ENCODE measurements at places on chromosomes 12 and 14.

- DNase-seq = no peak
Observed at GRCh38 chr12:112226768-112227167, 101.4 kb downstream of the TRAFD1 start.

DNA sequence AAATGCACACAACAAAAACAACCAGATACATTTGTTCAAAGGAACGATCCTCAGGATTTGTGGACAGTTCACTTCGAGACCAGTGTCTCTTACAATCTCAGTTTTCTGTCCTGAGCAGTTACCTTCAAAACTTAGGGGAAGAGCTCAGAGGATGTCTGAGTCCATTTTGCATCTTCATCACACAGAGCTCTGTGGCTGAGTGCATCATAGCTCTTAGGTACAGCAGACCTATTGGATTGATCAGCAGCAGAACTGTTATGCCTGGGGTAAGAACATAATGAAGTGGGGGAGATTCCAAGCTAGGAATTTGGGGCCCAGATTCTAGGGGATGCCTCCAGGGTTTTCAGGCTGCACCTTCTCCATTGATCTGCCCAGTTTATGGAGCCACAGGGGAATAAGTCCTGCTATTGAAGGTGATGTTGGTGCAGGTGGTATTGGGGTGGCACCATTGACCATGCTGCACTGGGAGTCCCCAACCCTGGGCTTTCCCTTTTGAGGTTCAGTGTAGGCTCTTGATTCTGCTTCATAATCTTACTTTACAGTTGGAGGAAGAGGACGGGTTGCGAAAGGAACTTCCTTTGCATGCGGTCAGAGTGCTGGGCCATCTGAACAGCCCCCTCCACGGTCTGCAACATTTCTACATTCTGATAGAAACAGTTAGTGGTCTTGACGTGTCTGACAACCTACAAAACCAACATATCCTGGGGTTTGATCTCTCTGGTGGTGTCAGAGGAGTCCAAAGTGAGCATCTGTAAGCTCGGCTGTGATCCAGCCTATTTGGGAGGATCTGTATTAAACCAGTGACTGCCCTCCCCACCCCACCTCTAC lies 112.8 kb downstream of the CHST11 start:
- DNase-seq = no peak

- DNase-seq = no peak
Observed at GRCh38 chr14:95119336-95119735, 38.0 kb downstream of the DICER1 start.

DNA sequence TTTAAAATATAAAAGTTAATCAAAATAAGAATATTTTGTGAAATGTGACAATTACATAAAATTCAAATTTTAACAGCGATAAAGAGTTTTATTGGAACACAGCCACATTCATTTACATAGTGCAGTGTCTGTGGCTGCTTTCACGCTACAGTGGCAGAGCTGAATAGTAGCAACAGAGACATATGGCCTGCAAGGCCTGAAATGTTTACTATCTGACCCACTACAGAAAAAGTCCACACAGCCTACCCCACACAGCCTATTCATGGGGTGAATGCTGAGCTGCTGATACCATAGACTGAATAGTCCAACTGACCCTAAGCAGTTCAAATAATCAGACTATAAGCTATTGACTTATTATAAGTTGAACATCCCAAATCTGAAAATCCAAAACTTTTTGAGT lies 13.2 kb downstream of the GNS start:
- DNase-seq = no peak

GRCh38 chr12:30188602-30189326 lies 405.0 kb upstream of the TMTC1 start:
- no peak for DNase-seq

DNA sequence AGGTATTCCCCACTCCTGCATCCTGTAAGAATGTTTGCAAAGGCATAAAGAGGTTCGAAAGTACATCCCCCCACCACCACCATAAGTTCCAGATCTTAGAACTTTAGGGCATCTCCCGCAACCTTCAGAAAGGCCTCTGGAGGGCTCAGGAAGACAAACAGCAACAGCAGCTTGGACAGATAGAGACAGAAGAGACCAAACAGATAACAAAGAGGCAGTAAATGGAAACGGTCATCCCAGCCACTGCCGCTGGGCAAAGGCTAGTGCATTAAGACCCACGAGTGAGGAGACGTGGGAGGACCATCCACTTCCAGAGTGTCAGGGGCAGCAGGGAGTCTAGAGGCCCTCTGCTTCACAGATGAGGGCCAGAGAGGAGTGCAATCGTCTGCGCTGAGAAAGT lies 124.3 kb downstream of the CRACR2A start:
- DNase-seq = no peak

DNA sequence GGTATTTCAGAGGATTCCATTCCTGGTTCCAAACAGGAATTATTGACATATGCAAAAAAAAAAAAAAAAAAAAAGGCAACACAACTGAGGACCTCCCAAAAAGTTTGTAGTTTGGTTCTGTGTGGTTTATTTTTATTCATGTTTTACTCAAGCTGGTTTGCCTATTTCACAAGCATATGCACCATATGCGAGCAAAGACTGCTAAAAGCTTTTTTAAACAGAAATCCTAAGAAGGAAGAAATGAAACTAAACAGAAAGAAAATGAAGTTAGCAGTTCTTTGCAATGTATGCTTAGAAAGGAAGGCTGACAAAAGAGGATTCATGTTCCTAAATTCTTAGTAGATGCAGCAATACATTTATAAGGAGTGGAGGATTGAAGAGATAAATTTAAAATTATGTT lies 487.6 kb upstream of the FLRT2 start:
- DNase-seq = no peak

GRCh38 chr12:124646385-124647230 lies 79.2 kb upstream of the NCOR2 start:
- peak; percentile 27 for DNase-seq

DNA sequence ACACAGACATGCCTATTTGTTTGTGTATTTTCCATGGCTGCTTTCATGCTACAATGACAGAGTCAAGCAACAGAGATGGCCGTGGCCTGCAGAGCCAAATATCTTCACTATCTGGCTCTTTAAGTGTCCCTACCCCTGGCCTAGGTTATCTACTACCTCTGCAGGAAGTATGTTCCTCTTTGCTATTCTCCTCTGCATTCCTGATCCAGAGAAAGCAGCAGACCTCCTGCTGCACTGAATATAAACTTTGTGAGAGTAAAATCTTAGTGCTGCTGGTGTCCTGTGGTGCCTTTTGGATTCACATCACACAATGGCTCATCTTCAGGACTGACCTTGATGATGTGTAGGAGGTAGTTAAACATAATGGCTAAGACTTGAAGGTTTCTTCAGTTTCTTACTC lies 233.4 kb downstream of the IPO8 start:
- no peak for DNase-seq

DNA sequence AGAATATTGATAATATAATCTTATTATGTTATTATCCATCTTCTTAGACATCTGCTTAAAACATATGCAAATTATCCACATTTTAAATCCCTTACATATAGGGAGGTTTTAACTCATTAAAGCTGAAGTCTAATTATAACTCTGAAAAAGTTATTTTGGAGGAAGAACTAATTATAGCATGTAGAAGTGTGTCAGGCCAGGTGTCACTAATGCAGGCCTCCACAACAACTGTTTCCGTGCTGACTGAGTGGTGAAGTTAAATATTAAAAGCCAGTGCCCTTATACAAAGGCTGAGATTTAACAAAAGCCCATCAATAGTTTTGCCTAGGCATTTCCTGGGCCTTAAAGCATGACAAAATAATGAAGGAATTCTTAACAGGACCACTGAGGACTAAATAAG lies 157.4 kb downstream of the LRRK2 start:
- DNase-seq = no peak

GRCh38 chr12:116067892-116068291 lies 209.6 kb downstream of the MED13L start:
- DNase-seq = no peak

- DNase-seq = no peak
Observed at GRCh38 chr14:102775855-102776760, 1.1 kb upstream of the TRAF3 start.

GRCh38 chr14:104253223-104253822 lies 114.9 kb downstream of the KIF26A start:
- DNase-seq = no peak
